ENCODE measurements at places on chromosomes 1 and 21.

GRCh38 chr1:92536980-92537884 is 50.5 kb upstream of the GFI1 start:
- DNase-seq = no peak

DNA sequence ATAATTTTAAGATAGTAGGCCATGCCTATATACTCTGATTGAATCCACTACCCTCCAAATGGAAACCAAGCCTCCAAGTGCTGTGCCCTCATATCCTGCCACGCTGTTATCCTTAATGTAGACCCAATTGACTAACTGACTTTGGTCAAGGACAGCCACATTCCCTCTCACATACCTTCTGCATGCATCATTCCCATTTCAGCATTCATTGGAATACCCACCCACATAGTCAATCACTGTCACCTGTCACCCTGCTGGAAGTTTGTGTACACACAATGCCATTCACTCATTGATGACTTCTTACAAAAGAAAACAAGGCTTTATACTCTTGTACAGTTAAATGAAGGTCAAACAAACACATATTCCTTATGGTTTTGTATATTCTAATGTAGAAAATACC is 221.1 kb upstream of the PBX1 start:
- no peak for DNase-seq

DNA sequence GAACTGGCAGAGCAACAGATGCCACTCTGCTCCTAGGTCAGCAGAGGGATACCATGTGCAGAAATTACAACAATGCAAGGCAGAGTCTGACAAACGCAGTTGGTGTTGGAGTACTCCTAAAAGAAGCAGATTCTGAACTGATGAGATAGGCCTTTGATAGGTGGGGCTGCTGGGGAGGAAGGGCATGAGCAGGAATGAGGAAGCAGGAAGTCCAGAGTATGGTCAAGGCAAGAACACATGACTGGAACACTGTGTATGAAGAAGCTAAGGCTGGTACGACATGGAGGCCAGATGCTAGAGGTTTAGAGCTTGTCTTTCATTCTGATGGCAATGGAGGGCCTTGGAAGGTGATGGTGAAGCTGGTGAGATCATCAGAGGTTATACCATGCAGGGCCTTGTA is 11.5 kb upstream of the THRAP3 start:
- no peak for DNase-seq

- no peak for DNase-seq
Observed at GRCh38 chr1:59332983-59333382, 36.1 kb downstream of the FGGY start.

- no peak for DNase-seq
Observed at GRCh38 chr1:40312238-40313205, 4.6 kb downstream of the COL9A2 start.

DNA sequence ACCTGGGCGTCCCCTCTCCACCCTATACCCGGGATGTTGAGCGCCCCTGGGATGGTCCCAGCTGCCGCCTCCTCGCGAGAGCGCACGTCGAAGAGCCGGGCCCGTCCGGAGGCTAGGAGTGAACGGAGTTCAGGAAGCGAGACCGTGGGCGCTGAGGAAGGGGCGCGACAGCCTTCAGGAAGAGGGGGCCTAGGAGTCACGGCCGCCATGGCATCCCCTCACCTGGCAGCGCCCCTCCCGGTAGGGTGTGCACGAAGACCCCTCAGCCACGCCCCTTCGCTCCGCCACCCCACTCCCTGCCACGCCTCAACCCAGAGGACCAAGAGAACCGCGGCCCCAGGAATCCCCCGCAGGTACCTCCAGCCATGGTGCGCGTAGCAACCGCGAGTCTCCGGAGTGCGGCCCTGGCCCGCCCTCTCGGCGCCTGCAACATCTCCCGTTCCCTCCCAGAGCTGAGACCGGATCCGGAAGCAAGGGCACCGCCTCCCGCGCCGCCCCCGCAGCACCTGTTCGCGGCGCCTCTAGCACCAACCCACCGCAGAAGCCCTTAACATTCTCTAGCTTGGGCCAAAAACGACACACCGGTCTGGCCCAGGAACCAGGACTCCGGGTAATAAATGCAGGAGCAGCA is at the start of gene TSTD1:
Gene TSTD1 (minus strand): TSS at position 442 of the 631 bp plus-strand sequence. CDS start 75 bp downstream, at position 367.
- DNase-seq = peak; percentile 30

GRCh38 chr1:11501906-11502485 is 23.0 kb downstream of the DISP3 start:
- DNase-seq = no peak

- no peak for DNase-seq
Observed at GRCh38 chr1:14666373-14666772, 67.9 kb downstream of the KAZN start.

GRCh38 chr1:111751906-111752575 is 3.7 kb upstream of the DDX20 start:
- no peak for DNase-seq

- no peak for DNase-seq
Observed at GRCh38 chr1:83011265-83011664, 987.7 kb downstream of the TTLL7 start.

DNA sequence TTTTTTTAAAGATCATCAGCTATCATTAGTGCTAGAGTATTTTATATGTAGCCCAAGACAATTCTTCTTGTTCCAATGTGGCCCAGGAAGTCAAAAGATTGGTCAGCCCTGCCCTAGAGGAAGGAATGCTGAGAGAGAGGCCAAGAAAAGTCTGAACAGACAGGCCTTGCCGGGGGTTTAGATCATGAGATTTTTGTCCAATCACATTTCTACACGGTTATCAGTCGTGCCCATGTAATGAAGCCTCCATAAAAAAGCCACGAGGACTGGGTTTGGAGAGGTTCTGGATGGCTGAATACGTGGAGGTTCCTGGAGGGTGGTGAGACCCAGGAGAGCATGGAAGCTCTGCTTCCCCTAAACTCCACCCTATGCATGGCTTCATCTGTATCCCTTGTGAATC is 24.3 kb upstream of the ENO1 start:
- DNase-seq = no peak

DNA sequence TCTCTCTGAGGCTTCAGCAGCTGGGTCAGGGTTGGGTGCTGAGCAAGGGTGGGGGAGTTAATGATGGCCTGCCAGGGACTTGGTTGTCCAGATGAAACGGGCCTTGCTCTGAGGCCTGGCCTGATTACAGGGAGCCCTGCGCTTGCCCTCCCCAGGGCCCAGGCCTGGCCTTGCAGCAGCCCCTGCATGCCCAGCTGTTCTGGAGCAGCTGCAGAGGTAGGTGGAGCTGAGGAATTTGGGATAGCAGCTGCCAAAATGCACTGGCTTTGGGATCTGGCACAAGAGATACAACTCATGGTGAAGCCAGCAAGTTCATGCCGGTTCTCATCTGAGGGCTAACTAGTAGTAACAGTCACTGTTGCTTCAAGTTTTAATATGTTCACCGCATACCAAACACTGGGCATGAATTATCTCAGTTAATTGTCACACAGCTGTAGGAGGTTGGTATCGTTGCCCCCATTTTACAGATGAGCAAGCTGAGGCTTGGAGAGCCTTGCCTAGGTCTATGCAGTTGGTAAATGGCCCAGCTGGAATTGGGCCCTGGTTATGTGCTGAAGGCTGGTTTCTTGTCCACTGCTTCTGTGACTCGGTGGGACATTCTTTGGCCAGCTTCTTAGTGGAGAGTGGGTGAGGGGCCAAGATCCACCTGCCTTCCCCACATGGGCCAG is 7.3 kb upstream of the SERINC2 start:
- DNase-seq = no peak

DNA sequence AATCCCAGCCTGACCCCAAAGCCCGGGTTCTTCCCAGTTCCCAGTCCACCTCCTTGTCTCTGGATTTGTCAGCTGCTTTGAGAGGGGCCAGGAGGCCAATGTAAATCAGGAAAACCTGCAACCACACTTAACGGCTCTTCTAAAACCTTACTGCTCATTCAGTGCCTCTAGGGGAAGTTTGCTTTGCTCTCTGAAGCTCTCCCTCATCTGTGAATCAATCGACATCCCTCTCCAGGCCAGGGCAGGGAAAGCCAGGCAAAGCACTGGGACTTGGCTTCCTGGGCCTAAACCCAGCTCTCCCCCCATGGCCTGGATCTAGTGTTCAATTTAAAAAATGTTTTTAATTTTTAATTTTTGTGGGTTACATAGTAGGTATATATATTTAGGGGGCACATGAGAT is 9.3 kb downstream of the NKAIN1 start:
- DNase-seq = no peak

DNA sequence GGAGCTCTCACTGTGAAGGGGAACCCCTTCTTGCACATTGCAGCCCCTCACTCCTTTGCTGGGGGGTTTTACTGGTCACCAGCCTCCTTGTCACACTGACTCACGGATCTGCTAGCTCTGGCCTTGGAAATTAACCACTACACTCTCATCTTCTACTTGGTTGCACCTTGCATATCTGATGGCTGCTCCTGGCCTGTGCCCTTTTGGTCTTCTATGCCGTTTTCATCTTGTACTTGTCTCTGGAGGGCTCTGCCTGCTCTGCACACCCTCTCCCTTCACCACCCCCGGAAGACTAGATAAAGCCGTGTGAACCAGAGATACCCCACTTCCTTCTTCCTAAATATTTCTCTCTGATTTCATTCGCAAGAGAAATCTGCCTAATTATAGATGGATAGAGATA is 44.6 kb downstream of the CD247 start:
- no peak for DNase-seq

GRCh38 chr1:183039985-183040447 is 16.8 kb downstream of the LAMC1 start:
- peak; percentile 75 for DNase-seq

GRCh38 chr1:51421964-51422363 is 91.6 kb upstream of the TTC39A start:
- DNase-seq = no peak

DNA sequence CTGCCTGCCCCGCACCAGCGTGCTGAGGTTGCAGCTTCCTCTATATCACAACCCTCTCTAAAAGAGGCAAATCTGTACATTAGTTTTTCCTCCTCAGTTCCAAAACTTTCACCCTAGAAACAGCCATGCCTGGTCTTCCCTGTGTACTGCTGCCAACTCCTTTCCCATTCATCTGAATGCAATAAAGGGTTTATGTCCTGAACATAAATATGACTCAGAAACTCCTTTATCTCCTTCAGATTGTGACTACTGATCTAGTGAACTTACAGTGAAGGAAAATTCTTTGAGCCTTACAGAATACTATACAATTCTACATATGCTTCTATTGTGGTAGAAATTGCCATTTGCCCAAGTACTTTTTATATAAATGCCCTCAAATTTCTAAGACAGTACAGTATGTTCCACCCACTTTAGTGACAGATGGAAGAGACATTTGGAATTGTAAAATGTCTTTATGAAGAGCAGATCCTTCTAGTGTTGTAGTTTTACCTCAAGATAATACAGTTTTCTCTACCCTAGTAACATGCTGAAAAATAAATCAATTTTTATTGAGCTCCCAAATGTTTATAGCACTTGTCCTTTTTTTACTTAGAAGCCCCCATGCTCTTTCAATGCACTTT is 345.1 kb upstream of the SNX7 start:
- DNase-seq = no peak

DNA sequence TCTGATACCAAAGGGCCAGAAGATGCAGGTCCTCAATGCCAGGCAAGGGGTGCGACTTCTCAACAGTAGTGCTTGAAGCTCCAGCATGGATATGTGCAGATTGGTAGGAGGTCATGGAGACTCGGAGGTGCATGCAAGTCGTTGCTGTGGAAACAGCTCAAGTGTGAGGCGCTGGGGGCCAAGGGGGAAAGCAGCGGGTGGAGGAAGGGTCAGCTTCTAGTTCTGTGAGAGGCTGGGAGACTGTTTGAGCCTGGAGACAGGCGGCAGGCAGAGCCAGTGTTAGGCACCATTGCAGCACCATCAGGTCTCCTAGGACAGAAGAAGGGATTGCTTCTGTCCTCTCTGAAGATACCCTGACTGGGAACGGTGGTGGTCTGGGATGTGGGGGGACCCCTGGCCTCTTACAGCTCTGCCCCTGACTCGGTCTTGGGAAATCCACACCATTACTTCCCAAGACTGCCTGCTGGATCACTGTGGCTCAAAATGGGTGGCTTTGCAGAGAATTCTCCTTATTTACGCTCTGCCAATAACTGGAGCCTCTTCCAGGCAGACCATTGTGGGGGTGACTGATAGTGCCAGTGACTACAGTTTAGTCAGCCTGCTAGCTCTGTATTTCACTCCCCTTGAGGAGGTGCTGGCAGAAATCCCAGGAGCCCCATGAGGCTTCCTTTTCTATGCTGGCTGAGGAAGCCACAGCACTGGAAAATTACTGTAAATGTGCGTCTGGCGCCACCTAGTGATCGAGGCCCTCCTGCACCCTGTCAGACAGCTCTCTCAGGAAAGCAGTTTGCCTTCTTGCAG is 46.3 kb upstream of the VANGL1 start:
- peak; percentile 64 for DNase-seq

GRCh38 chr21:31592963-31593560 is 66.4 kb upstream of the SOD1 start:
- DNase-seq = no peak

DNA sequence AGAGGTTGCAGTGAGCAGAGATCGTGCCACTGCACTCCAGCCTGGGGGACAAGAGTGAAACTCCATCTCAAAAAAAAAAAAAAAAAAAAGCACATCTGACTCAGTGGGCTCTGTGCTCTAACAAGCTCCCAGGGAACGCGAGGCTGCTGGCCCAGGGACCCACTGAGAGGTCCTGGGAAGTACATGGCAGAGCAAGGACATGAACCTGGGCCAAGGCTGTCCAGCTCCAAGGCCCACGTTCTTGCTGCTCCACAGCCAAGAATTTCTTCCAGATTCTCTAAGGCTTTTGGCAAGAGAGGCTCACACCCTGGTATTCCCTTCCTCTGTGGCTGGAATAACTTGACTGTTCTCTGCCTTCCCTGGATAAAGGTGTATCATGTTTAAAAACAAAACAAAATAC is 15.4 kb upstream of the AGTRAP start:
- DNase-seq = no peak

GRCh38 chr1:239814306-239814881 is 277.3 kb upstream of the FMN2 start:
- DNase-seq = no peak

GRCh38 chr1:93525431-93525830 is 77.5 kb downstream of the FNBP1L start:
- no peak for DNase-seq

DNA sequence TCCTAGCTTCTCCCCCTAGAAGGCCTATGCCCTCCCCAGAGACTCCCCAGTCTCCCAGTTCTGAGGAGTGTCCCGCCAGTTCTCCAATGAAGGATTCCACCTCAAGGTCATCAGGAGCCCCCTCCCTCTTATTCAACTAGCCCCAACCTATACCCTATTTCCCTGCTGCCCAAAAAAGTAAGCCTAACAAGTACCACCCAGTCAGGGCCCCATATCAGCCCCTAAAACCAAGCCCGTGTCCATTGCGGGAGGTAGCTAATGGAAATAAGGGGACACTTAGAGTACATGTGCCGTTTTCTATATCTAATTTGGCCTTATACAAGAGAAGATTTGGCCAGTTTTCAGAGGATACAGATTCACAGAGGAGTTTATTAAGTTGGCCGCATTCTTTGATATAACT is 416.2 kb downstream of the MATN1 start:
- DNase-seq = no peak

DNA sequence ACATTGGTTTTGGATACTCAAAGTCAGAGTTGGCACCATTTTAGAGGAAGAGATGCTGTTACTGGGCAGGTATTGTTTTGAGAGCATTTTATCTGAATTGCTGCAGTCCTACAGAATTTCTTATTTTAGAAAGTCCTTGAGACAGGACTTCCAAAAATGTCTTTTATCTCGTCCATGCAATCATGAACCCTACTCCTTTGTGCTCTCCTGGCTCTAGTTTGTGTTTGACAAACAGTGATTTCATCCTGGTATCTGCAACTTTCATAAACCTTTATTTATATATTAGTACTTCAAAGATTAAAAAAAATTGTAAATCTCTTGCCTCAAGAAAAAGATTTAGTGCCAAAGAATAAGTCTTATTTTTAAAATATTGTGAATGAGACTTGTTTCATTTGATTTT is 4.6 kb upstream of the ARPC5 start:
- no peak for DNase-seq

Measured in NCI-H2081 treated with DMSO at 0.1 percent for 48 hours (cell line).